ENCODE measurements at places on chromosomes 13 and 19.
A peak's percentile ranks its signal among the peaks of the same experiment; 100 is the strongest.

- no peaks in the 10 kb centered on the region for H3K4me1 ChIP-seq
- no peak overlapping the region for H3K27ac ChIP-seq
- peaks cover 7% of the 10 kb centered on the region for H3K36me3 ChIP-seq
- no peaks in the 10 kb centered on the region for H3K27me3 ChIP-seq
Observed at GRCh38 chr13:32255724-32256109, 59.4 kb downstream of the ZAR1L start.

DNA sequence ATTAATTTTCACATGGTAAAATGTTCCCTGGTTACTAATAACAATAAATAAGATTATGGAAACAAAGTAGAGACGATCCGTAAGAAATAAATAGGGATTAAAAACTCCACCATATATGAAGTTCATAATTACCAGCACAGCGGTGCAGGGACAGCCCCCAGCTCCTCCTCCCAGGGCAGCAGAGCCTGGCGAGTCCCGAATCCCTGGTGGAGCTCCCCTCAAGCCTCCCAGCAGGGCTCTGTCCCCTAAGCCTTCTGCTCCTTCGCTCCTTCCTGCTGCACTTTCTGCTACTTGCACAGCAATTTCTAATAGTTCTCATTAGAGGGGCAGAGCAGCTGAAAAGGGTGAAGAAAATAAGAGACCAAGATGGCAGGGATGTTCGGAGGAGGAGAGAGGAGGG lies 43.6 kb downstream of the RASA3 start:
- no peaks in the 10 kb centered on the region for H3K27me3 ChIP-seq
- H3K27ac ChIP-seq = no peak overlapping the region
- H3K4me3 ChIP-seq = no peak overlapping the region

DNA sequence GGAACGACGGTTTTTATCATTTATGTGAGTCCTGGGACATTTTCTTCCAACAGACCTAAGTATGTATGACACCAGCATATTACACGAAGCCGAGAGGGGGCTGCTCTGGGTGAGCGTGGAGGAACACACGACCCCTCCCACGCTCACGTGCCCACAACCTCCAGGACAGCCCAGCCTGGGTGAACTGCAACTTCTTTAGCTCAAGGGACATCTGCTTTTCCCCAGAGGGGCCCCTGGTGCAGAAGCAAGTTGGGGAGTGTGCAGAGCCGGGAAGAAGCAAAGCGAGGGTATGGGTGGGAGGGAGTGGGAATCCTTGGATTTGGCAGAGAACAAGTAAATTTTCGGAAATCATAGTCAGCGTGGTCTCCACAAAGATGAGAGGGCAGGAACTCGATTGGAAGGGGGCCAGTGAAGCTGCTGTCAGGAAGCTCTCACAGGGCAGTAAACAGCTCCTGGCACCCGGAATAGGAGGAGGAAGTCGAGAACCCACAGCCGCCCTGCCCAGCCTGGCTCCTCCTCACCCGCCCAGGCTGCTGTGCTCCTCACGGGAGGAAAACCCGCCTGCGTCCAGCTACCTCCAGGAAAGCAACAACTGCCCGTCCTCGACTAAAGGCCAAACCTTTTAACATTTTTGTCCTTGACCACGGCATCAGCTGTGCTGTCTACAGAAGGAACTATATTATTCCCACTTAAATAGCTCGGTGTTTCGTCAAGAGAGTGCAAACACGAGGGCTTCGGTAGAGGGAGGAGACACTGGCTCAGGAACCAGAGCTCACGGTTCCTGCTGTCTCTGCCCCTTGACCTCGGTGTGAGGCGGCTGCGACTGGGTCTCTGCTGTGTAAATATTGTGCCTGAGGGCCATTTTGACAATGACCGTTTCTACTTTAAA lies 17.2 kb upstream of the CFAP97D2 start:
- H3K4me1 ChIP-seq = peaks cover 37% of the 10 kb centered on the region
- H3K27me3 ChIP-seq = no peaks in the 10 kb centered on the region
- peak overlapping the region; percentile 62 for H3K4me3 ChIP-seq
- H3K36me3 ChIP-seq = no peaks in the 10 kb centered on the region

DNA sequence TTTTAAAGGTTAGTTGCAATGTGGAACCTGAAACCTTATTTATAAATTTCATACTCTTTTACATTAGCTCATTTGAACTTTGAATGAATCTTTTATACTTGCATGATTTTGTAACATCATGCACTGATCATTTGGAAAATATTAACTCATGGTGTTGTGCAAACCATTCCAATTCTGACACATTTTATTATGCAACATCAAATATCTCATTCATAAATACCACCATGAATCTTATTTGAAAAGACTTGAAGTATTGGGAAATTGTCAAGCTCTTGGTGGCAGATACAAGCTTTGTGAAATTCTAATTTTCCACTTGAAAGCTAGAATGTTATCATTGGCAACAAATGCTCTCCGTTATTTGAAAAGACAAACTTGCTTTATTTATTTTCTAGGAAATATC lies 379.9 kb upstream of the PCDH20 start:
- no peak overlapping the region for H3K27ac ChIP-seq
- H3K4me1 ChIP-seq = no peaks in the 10 kb centered on the region
- DNase-seq = no peak
- H3K36me3 ChIP-seq = no peaks in the 10 kb centered on the region
- H3K27me3 ChIP-seq = no peaks in the 10 kb centered on the region

DNA sequence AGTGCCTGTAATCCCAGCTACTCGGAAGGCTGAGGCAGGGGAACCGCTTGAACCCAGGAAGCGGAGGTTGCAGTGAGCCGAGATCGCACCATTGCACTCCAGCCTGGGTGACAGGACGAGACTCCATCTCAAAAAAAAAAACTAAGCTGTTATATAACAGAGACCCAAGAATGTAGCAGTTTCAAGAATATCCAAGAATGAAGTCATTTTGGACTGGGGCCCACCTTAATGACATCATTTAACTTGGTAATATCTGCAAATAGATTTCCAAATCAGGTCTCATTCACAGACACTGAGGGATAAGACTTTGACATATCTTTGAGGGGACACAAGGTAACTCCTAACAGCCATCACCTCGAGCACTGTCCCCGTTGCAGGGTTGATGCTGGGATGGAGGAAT lies 36.5 kb upstream of the MRI1 start:
- no peaks in the 10 kb centered on the region for H3K27me3 ChIP-seq
- H3K36me3 ChIP-seq = no peaks in the 10 kb centered on the region
- H3K4me3 ChIP-seq = no peak overlapping the region
- no peak for DNase-seq
- H3K4me1 ChIP-seq = peaks cover 29% of the 10 kb centered on the region
